ENCODE measurements at places on chromosomes 12 and 14.

DNA sequence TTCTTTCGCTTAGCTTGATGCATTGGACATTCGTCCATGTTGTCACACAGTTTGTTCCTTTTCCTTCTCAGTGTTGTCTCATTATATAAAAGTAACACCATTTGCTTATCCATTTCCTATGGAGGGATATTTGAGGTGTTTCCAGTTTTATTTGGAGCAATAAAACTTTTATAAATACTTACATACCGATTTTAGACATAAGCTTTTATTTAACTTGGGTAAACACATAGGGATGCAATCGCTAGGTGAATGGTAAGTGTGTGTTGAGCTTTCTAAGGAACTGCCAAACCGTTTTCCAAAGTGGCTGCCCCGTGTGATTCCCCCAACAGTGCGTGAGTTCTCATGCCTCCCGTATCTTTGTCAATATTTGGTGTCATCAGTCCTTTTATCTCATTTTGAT is 95.2 kb upstream of the DYNC1H1 start:
- DNase-seq = no peak

GRCh38 chr14:65808390-65808789 is 395.9 kb downstream of the FUT8 start:
- DNase-seq = no peak

DNA sequence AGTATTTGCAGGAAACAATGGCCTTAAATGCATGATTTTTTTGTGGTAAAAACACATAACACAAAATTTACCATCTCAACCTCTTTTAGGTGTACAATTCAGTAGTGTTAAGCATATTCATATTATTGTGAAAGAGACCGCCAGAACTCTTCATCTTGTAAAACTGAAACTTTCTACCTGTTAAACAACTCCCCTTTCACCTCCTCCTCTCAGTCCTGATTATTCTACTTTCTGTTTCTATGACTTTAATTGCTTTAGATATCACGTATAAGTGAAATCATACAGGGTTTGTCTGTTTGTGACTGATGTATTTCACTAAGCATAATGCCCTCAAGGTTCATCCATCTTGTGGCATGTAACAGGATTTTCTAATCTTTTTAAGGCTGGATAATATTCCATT is 353.4 kb downstream of the ADAMTS20 start:
- no peak for DNase-seq

- no peak for DNase-seq
Observed at GRCh38 chr14:97544571-97544970, 747.4 kb downstream of the VRK1 start.

DNA sequence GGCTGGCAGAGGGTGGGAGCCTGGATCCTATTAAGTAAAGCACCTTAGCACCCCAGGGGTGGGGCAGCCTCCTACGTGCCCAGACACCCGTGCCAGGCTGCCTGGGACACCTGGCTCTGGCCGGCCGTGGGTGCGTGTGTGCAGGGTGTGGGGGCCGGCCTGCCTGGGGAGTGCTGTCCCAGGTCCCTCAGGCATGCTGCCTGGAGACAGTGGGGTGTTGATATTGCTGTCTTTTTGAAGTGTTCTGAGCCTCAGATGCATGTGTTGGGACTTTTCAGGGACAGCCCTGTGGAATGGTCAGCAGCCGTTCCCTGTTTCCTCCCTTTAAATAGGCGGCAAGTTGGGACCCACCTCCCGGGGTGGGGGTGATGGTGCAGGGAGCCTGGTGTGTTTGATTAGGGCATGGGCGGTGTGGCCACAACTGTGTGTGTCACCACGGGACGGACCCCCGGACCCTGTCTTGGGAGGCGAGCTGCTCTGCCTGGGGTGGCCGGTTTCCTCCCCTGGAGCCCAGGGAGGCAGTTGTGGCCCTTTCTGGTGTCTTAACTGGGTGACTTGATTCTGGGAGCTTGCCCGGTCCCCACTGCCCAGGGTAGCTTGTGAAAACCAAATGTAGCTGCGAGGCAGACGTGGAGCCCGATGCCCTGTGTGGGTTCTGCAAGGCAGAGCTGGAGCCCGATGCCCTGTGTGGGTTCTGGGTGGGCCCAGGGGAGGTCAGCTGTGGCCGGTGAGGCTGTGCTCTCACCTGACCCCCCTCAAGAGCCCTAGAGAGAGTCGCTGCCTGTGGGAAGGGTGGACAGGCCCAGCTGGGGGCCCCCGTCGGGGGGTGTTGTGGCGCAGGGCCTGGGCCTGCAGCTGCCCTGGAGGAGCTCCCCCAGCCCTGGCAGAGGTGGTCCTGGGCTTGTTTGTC is 8.2 kb downstream of the ULK1 start:
- no peak for DNase-seq

GRCh38 chr14:76729258-76729657 is 32.0 kb upstream of the VASH1 start:
- DNase-seq = no peak

DNA sequence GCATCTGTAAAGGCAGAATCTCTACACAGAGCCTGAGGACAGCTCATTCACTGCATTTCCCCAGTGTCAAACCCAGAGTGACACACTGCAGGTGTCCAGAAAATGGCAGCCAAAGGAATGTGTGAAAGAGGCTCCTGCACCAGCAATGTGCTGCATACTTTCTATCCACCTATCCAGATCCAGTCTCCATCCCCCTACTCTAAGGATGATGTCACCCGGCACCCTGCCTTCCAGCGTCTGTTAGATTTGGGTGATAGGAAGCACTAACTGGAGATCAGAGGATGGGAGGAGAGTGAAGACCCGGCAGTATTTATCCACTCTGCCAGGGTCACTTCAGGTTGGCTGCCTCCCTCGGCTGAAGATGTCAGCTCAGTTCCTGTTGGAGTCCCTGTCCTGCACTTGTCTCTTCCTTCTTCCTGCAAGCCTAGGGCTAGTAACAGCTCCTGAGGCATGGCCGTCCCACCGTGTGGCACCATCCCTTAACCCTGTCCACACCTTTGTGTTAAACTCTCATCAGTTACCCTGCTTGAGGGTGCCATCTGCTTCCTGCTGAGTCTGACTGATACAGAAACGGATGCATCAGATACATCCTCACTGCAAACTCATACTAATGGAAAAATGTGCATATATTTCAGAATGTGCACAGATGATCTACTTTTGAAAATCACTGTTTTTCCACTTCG is 13.0 kb upstream of the GPR68 start:
- DNase-seq = no peak

DNA sequence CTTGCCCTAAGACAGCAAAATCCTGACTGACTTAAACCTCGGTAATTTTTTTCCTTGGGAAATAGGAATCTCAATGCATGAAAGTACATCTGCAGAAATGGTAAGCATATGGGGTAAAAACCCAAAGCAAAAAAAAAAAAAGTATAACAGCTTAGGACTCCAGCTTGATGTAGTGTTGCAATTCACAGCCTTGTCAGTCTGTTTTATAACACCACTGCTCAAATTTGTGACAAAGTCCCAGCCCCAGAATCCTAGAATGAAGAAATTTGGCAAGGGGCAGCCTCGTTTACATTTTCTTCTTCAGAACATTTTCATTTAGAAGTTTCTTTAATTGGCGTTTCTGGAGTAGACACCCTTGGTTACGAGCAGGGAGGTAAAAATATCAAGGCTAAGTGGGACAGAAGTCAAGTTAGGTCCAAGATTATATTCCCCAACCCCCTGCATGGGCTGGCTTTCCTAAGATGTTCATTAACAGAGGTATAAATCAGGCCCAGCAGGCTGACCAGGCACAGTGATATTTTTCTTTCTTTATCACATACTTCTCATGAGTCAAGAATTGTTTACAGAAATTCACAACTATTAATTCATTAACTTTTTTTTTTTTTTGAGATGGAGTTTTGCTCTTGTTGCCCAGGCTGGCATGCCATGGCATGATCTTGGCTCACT is 424.0 kb downstream of the RMST start:
- DNase-seq = no peak

- DNase-seq = no peak
Observed at GRCh38 chr14:50402965-50403364, 6.3 kb upstream of the CDKL1 start.

GRCh38 chr14:77318006-77318553 is 2.6 kb downstream of the POMT2 start:
- DNase-seq = no peak

GRCh38 chr12:116551952-116552772 is 7.0 kb upstream of the MAP1LC3B2 start:
- no peak for DNase-seq

- DNase-seq = no peak
Observed at GRCh38 chr14:64210216-64210615, 84.0 kb downstream of the ESR2 start.

DNA sequence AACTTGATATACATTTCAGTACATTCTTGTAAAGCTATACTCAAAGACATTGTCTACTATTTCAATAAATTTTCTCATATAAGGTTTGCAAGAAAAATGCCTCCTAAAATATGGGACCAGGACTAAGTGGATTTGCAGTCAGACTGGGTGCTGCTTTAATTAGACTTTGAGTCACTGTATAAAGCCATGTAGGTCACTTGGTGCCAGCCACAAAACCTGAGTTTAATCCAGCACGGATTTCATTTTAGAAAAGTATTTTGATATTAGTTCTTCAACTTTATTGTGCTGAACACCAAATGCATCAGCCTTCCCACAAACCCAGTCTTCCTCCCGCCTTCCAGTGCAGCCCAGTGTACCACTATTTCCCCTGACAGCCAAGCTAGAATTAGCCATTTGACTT is 9.9 kb upstream of the NID2 start:
- DNase-seq = peak; percentile 77

DNA sequence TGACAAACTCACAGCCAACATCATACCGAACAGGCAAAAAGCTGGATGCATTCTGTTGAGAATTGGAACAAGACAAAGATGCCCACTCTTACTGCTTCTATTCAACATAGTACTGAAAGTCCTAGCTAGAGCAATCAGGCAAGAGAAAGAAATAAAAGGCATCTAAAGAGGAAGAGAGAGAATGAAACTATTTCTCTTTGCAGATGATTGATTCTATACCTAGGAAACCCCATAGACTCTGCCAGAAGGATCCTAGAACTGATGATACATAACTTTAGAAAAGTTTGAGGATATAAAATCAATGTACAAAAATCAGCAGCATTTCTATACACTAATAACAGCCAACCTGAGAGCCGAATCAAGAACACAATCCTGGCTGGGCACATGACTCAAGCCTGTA is 6.1 kb upstream of the ANO6 start:
- no peak for DNase-seq

GRCh38 chr12:76455582-76456345 is 103.8 kb downstream of the OSBPL8 start:
- DNase-seq = no peak

DNA sequence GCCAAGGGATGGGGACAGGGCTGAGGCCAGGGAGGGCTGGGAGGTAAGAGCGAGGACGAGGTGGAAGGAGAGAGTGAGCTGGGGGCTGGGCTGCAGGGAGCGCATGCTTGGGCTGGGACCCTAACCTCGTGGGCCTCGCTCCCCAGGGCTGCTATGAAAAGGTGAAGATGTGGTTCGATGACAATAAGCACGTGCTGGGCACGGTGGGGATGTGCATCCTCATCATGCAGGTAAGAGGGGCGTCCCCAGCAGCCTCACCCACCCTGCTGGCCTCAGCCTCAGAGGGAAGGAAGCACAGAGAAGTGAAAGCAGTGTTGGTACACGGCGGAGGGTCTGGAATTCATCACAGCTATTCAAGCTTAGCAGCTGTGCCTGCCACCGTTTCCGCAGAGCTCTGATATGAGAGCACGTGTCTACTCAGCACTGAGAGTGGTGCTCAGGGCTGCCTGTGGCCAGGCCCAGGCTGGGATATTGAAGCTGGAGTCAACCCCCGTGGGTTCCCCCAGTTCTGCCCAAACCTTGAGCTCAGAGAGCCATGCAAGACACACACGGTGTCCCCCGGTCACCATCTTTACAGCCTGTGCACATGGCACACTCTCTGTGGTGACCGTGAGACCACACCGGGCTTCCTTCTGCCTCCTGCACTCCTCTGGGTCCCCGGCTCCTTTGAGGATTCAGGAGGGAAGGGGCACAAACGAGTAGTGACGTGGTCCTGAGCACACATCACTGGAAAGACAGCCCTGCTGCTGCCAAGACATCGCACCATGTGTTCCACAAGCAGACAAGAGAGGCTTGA is 204.6 kb downstream of the TSPAN9 start:
- DNase-seq = no peak

DNA sequence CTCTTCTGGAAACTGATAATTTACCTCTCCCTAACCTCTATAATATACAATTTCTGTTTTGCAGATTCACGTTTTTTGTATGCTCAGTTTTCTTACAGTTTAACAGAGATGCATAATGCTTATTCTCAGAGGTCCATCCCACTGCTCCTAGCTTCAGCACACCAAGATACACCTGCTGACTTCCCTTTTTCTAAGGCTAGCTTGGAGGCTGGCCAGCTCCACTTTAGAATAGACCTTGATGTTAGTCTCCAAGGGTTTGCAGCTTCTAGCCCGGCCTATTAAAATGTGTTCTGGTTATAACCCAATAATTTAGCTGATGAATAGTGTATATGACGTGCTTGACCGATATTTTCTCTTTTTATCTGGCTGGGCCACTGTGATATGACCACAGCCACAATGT is 261.2 kb downstream of the EGLN3 start:
- no peak for DNase-seq

GRCh38 chr12:89642959-89643358 is 65.7 kb downstream of the ATP2B1 start:
- DNase-seq = no peak

DNA sequence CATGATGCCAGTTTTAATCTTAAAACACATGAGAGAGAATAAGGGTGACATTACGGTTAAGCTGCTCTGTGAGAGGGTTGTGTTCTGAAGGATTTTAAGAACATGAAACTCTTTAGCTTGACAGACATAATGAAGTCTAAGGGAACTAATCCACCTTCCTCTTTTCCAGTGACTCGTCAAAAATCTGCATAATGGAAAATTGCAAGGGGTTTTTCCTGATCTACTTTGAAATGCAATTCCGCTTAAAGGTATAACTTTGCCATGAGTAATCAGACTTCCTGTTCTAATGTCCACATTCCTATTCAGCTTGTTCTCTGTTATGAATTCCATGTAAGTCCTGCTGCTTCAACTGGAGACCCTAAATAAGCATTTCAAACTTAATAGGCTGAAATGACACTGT is at the start of gene ZNF705A:
Gene ZNF705A, plus strand, starts transcription at position 171 of the 400 bp plus-strand sequence. CDS start 15,611 bp downstream, outside the sequence.
- DNase-seq = no peak

DNA sequence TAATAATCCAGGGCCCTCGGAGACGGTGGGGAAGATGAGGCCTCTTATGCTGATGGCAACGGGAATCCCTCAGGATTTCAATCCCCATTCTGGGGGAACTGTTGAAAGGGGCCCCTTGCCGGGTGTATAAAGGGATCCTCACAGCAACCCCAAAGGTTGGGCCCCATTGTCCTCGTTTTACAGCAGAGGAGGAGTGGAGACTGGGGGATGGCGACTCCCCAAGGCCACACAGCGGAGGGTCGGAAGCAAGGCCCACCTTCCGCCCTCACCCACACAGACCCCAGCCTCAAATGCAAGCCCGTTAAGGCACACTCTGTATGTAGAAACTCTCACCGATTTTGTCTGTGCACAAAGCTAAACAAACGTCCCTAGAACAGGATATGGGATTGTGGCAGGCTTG is 327.9 kb upstream of the DIO3 start:
- no peak for DNase-seq

- no peak for DNase-seq
Observed at GRCh38 chr12:10690906-10691305, 17.1 kb upstream of the STYK1 start.

Measured in esophagus muscularis mucosa (tissue), 4 donors.